ENCODE measurements at places on chromosomes 6 and 20. TPM values are rescaled to one million over a fixed set of nuclear protein-coding genes. Genes with fewer than 3 reads are reported as not detected.

- no peak for DNase-seq
These were observed 204.3 kb upstream of the CST7 start for GRCh38 chr20:24744747-24745146.

- DNase-seq = no peak
These were observed 100.1 kb upstream of the COL21A1 start for GRCh38 chr6:56347526-56347925.

DNA sequence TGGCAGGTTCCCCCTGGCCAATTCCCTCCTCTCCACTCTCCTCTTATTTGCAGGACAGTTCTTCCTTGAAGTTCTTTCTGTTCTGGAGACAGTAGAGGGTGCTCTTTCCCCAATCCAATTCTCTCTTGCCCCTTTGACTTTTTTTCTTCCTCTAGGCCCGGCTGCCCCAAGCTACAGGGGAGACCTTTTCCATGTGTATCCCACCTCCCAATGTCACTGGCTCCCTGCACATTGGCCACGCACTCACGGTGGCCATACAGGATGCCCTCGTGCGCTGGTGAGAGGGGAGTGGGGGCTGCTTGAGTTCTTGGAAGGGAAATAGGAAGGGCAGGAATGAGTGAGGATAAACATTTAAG is 1.5 kb downstream of the VARS2 start:
- no peak for DNase-seq

GRCh38 chr20:50224531-50225255 is 34.1 kb downstream of the CEBPB start:
- DNase-seq = peak; percentile 73

GRCh38 chr6:14759976-14760672 is 485.7 kb upstream of the JARID2 start:
- DNase-seq = no peak

GRCh38 chr20:18279242-18279641 is 9.1 kb upstream of the ZNF133 start:
- DNase-seq = no peak

- DNase-seq = peak; percentile 69
These were observed 433.2 kb downstream of the CD83 start for GRCh38 chr6:14550822-14551221.

Gene MTFR2
- total RNA-seq = 0.71 TPM

DNA sequence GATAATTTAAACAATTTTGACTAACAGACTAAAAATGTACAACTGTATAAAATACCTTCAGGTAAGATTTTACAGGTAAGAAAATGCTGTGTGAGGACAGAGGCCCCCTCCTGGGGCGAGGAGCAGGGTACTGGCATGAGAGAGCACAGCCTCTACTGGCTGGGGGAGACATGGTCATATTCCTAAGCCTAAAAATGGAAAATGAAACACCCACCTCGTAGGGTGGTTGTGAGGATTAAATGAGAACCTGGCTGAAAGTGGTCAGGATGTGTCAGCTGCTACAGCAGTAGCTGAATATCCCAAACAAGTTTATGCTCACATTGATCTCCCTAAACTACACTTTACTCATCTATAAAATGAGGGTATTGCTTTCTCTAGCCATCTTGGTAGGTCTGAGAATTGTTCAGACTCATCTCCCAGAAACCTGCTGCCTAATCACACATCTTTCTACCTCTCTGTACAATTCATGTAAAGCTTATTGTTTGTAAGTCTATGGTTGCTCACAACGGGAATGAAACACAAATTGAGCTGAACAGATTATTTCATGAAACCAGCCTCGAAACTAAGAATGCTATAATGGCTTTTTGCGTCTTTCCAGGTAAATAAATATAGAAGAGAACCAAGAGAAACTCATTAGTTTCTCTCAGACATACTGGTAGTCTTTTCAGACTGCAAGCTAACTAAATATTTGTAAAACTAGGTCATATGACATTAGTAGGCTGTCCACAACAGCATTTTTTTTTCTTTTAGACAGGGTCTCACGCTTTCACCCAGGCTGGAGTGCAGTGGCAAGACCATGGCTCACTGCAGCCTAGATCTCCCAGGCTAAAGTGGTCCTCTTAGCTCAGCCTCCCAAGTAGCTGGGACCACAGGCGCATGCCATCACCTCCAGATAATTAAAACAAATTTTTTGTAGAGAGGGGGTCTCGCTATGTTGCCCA is 69.6 kb downstream of the POPDC3 start:
- DNase-seq = no peak

DNA sequence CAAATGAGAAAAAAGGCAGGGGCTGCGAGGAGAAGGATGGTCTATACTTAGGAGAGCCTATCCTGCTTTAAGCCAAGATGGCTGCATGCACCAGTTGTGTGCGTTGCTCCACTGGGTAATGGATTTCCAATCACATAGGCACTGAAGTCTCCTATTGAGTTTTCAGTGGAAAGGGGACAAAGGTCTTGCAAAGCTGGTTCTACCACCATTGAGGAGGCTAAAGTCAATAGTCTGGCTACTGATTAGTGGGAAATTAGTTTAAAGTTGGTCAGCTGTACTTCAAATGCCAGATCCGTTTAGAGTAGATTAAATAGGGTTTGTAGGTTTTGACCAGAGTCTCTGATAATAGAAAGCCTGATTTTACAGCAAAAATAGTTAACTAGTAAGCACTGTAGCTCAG is 104.9 kb downstream of the SESN1 start:
- no peak for DNase-seq

- no peak for DNase-seq
These were observed 50.0 kb upstream of the SUPT3H start for GRCh38 chr6:45427726-45428125.

- no peak for DNase-seq
These were observed 21.8 kb upstream of the RPS6KA2 start for GRCh38 chr6:166648846-166649245.

GRCh38 chr6:138774370-138774769 is 801 bp downstream of the CCDC28A start:
- no peak for DNase-seq

DNA sequence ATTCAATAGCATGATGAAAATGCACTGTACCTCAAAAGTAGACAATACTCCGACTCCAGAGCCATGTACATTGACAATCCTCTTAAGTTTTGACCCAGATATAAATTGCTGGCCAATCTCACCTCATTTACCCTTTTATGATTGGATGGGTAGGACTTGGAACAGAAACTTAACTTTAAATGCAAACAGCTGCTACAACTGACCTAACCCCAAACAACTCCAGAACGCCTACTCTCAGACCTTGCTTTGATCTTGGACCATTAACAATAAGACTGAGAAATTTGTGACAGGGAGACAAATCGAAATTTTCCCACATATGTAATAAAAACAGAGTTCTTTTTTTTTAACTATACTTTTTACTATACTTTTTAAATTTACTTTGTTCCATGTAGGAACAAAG is 200.5 kb upstream of the MCHR2 start:
- no peak for DNase-seq

DNA sequence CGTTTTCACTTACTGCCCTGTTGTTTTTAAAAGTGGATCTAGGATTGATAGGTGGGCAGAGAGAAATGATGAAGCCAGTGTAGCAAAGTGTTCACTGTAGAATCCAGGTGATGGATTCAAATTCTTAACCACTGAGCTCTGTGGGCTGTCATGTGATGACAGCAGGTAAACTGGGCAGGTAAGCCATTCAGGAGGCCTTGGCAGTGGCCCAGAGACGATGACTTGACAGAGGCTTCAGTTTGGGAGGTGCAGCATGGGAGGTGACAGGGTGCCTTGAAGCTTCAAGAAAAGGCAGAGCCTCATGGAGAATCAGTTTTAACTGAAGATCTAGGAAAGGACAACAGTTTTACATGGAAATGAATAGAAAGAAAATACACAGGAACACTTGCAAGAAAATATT is 2.0 kb downstream of the NAA20 start:
- no peak for DNase-seq

Gene SLC32A1
- not detected for total RNA-seq

DNA sequence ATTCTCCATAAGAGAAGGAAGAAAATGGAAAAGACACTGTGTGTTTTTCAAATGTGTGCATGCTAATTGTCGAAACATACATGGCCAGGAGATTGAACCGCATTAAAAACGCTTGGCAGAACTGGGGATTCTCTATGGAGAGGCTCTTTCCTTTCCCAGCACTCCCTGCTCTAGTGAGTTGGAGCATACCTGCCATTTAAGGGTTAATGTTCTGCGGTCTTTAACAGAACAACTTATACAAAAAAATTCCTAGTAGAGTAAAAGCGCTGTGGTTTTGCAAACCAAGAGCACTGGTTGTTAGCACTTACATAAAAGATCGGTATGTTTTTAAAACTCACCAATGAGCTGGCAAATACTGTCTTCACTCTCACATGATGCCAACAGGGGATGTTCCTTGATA is 1.5 kb downstream of the TAGAP start:
- DNase-seq = no peak

DNA sequence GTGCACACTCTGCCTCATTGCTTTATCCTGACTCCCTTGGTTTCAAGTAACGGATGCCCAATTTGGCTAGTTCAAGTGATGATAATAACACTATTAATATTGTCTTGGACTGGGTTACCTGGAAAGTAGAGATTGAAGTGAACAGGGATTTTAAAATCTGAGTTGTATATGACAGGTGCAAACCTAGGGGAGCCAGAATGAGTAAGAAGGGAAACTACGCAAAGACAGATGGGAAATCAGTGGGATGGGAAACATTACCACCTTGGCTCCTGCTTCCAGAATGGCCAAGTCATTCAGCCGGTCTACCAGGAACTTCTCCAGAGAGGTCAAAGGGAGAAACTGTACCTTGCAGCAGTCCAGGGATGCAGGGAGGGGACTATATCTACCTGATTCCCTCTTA is 41.9 kb downstream of the OGFRL1 start:
- DNase-seq = no peak

- DNase-seq = no peak
These were observed 8.6 kb upstream of the HECA start for GRCh38 chr6:139126255-139126654.

Gene SNAP25
- 2.7 TPM for total RNA-seq

Gene OR2H2
- total RNA-seq = not detected

DNA sequence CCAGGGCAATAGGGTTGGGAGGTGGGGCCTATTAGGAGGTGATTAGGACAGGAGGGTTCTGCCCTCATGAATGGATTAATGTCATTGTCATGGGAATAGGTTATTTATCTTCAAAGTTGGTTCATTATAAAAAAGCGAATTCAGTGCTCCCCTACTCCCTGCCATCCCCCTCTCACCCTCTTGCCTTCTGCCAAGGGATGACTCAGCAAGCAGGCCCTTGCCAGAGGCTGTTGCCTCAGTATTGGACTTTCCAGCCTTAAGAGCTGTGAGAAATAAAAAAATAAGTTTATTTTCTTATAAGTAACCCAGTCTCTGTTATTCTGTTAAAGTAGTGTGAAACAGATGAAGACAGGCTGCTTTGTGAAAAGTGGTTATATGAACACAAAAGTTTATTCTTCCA is 381.1 kb upstream of the ZFP64 start:
- DNase-seq = no peak

DNA sequence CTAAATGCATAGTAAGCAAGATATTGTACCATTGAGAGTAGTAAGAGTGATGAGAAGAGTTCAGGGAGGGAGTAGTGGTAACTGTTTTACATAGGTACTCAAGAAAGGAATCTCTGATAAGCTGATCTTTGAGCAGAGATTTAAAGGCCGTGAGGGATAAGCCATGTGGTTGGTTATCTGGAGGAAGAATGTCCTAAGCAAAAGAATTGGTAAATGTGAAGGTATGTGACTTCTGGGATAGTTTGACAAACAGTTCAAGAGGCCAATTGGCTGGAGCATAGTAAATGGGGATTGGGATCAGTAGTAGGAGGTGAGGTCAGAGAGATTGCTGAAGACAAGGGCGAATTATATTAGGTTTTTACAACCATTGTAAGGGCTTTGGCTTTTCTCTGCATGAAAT is 40.1 kb downstream of the PLCB1 start:
- no peak for DNase-seq

GRCh38 chr6:131250936-131251335 is 115.7 kb downstream of the AKAP7 start:
- DNase-seq = no peak

- DNase-seq = no peak
These were observed 86.7 kb downstream of the GMDS start for GRCh38 chr6:2158596-2159271.

DNA sequence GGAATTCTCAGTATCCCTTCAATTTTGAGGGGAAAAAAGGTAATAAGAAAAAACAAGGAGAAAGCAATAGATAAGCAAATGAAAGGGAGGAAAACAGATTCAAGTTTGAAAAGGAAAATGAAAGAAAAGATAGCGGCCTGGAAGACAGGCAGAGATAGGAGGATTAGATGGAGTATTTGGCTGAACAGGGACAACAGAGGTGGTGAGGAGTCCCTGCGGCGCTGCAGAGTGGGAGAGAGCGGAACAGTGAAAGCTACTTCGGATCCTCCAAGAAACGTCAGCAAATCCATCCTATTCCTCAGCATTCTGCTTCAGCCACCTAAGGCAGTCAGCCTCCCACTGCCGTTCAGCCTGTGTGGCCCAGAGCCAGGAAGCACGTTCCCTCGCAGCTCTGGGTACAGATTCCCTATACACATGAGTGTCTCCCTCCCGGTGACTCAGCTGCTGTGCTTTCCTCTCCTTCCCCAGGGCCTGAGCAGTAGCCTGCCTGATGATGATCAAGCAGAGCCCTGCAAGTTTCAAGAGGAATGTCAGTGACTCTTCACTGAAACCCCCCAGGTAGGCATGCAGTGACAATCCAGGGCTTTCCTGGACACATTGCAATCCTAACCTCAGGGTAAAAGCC is 43.4 kb upstream of the CDYL start:
- DNase-seq = peak; percentile 78

- no peak for DNase-seq
These were observed 8.3 kb downstream of the NHSL1 start for GRCh38 chr6:138491017-138491416.

DNA sequence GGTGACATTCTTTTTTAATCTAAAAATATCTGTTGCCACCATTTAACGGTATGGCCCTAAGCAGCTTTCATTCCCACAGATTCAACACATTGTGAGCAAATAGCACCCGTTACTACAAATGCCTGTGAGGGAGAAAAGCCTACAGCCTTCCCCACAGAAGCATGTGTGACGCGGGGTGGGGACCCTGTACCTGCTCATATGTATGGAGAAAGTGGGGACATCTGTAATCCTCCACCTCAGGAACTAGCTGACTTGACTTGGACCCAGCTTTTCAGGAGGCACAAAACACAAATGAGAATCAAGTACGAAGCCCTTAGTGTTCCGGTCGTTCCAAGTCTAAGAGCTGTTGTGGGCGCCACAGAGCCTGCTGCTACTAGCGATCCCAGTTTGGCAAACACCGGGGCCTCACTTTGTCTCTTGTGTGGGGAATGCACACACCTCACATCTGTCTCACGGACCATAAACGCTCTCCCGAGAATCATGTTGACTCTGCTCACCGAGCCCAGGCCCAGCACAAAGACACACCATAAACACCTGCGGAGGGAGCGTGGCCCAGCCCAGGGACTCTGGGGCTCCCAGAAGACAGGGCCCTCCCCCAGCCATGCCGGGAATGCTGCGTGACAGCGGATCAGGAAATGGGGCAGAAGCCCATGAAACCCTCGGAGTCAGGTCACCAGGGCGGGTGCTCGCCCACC is 21.6 kb downstream of the DLL1 start:
- DNase-seq = no peak

- no peak for DNase-seq
These were observed 399.8 kb downstream of the CDC5L start for GRCh38 chr6:44787254-44787834.

GRCh38 chr6:17448165-17448564 is 54.8 kb downstream of the CAP2 start:
- DNase-seq = no peak

Gene OPRM1
- total RNA-seq = not detected

Measured in right cardiac atrium (tissue), 5 donors.